Osteocyte (in vitro differentiated cells): ENCODE measurements at places on chromosomes 1 and 21.
A peak's percentile ranks its signal among the peaks of the same experiment; 100 is the strongest.

- DNase-seq, result no peak
These were observed 12.8 kb downstream of the AHCYL1 start for GRCh38 chr1:109997204-109997866.

- no peak for DNase-seq
These were observed 32.1 kb upstream of the PAXBP1 start for GRCh38 chr21:32803651-32804050.

GRCh38 chr1:79657951-79658658, 651.6 kb upstream of the ADGRL4 start:
- no peak for DNase-seq

DNA sequence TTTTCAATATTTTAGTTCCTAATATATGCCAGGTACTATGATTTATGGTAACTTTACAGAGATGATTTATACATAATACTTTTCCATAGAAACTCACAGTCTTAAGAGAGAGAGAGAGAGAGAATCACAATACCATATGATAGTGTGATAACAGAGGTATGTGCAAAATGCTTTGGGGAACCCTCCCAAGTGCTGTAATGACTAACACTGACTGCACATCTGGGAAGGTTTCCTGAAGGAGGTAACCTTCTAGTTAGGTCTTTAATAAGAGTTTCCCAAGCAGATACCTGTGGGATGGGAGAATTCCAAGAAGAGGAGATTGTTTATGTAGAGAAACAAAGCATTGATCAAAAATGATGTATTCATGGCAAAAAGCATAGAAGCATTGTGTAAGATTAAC, 34.6 kb upstream of the PIGC start:
- DNase-seq, result no peak

GRCh38 chr1:185681034-185681633, 53.1 kb upstream of the HMCN1 start:
- no peak for DNase-seq

DNA sequence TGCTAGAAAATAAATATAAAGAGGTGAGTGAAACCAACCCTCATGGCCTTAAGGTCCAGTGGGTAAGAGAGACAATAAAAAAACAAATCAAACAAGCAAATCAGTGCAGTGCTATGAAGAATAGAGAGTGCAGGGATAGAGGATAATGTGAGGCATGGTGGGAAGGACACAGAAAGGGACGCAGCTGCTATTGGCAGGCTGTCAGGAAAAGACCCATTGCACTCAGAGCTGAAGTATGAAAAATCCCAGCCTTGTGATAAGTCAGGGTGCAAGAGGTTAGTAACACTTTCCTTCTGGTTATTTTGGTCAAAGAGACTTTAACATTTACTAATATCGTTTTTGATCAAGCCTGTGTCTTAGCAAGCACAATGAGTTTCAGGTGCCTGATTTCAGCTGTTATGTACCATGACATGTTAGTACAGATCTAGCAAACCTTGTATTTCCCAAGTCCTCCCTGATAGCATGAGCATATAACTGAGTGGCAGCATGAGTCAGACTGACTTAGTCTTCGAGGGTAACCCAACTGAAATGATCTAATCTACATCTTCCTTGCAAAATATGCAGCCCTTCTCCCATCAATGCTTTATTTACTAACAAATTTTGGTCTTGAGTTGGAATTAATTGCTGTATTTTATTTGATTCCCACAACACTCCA, 31.7 kb downstream of the CHML start:
- no peak for DNase-seq

- no peak for DNase-seq
These were observed 37.6 kb downstream of the PARP1 start for GRCh38 chr1:226370144-226370923.

DNA sequence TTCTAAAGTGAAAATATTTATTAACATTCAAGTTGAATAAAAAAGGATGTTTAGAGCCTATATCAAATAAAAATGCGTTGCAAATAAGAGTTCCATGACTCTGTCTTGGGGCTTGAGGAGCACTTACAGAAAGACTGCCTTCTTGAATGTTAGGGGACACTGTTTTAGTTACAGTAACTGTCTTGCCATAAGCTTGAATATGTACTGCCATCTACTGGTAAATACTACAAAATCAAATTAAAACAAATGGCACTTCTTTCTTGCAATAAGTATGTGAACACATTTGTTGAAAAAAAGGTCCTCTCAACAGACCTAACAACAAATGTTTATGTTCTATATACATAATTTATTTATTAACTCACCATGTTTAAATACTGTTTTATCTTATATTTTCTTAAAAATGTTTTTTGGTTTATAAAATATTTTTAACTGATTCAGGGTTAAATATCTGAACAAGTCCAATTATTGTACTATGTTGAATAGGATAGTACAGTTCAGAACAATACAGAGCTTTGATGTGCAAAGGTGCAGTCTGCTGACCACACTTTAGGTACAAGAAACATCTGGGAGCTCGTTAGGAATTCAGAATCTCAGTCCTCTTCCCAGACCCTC, 199.5 kb downstream of the LRRIQ3 start:
- no peak for DNase-seq

- no peak for DNase-seq
These were observed 187.2 kb downstream of the TOMM20 start for GRCh38 chr1:234941321-234942011.

GRCh38 chr21:16195538-16195910, 465.7 kb downstream of the USP25 start:
- no peak for DNase-seq

DNA sequence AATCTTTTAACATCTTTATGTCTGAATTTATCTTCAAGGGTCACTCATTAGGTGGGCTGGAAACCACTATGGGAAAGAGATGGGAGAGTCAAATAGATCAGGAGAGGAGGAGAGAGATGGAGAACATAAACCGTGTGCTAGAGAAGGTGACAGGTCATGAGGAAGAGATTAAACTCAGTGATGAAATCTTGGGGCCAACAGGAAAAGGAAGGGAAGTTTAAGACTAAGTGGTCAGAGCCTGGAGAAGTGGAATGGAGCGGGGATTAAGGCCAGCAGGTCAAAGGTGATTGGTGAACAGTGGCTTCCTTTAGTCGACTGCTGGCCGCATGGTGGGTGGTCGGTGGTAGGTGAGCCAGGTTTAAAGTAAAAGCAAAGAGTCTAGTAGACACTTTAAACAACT, 169.3 kb upstream of the IVNS1ABP start:
- DNase-seq, result no peak

DNA sequence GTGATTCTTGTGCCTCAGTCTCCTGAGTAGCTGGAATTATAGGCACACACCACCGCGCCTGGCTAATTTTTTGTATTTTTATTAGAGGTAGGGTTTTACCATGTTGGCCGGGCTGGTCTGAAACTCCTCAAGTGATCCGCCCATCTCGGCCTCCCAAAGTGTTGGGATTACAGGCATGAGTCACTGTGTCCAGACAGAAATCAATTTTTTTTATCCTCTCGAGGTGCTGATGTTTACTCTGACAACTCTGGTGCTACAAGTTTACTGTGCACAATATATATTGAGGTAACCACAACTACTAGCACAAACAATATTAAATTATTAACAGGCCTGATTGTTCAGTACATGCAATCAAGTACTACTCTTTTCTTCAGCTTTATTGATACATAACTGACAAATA, 39.7 kb downstream of the F13B start:
- no peak for DNase-seq

DNA sequence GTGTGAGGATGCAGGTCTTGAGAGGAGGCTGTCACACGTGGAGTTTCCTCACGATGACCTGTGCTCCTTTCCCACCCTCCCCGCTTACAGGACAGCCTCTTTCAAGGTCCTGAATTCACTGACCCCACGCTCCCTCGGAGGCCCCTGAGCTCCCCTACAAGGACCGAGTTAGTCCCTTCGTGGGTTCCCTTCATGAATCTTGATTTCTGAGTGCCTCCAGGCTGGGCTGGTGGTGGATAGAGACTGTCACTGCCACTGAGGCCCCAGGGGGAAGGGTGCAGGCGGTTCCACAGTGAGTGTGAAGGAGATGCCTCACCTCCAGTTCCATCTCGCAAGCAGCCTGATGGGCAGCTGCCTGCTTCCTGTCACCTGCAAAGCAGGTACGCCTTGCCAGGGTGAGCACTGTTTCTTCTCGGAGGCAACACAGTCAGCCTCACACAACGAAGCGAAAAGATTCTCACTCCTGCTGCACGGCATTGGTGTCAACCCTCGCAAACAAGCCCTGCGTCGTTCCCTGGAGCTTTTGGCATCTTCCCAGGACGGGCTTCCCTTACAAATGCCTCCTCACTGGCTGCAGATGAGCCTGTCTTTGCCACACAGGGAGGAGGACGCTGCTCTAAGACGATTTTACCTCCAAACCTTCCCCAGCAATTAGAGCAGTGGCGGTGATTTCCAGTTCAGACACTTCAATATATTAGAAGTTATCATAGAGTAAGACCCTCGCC, 26.7 kb upstream of the PCP4 start:
- DNase-seq, result no peak

GRCh38 chr1:49298304-49298703, 521.6 kb upstream of the BEND5 start:
- no peak for DNase-seq

DNA sequence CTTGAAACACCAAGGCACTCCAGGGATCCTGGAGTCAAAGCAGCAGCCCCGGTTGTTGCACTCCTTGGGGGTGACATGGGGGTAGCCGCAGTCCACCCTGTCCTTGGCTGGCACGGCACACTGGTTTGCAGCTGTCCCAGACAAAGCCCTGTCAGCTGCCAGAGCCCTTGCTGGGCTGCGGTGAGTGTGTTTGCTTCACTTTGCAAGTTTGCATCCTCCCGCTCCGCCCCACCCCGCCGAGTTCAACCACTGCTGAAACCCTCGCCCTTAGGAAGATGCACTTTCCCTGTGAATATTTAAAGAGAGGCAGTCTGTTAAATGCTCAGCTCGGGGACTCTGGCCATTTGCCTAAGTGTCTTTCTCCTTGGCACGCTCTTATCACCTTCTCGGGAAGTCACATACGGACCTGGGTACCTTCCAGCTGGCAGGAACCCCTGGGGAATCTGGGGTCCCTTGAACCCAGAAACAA, 1.7 kb downstream of the TFF3 start:
- no peak for DNase-seq

- DNase-seq, result no peak
These were observed 4.3 kb upstream of the LMNA start for GRCh38 chr1:156110252-156110651.

- DNase-seq, result no peak
These were observed 435.8 kb downstream of the MRPL39 start for GRCh38 chr21:25171438-25171837.

DNA sequence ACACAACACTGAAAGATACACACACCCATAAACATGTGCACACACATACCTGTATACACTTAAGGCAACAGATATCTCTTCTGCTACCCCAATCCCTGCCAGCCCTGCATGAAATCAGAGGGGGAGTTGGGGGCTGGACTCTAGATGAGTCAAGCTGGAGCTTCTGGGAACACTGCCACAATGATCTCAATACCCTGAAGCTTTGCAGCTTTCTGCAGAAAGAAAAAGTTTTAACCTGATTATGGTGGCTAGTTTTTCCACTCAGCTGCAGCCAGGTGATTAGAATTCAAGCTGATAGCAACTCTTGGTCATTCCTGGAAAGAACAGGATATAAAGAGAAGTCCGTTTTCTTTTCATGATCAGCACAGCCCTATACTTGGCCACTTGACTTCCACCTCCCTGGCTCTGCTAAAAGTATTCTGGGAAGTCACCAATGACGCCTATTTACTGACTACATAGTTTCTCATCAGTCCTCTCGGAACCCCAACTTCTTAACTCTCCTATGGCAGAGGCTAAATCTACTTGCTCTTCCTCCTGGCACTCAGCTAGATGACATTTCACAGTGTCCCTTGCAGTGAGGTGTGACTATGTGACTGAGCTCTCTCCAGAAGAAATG, 20.7 kb upstream of the DNASE2B start:
- DNase-seq, result no peak

DNA sequence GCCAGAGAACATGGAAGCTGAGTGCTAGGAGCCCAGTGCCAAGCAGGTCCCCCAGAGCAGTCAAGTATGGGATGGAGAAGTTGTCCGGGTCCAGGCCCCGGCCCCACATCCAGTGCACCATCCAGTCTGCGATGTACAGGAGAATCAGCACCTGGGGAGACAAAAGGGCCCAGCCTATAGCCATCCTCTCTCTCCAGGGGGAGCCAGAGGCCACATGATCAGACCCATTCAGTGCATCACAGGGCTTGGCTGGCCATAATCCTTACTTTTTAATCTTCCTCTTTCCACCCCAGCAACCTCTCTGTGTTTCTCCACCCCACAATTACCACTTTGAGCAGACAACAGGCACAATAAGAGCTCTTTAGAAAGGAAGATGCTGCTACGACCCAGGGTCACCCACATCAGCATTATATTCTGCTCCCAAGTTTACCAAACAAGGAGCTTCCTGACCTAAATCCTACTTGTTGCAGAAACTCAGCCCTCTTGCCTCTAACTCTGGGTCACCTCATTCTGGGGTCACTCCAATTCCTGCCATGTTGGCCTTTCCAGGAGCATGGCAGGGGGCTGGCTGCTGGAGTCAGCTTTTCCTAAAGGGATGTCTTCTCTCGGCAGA, 16.4 kb upstream of the RAB29 start:
- no peak for DNase-seq

- peak; percentile 34 for DNase-seq
These were observed 70.6 kb upstream of the GJB5 start for GRCh38 chr1:34684266-34684665.

- no peak for DNase-seq
These were observed 392.3 kb upstream of the ADGRL2 start for GRCh38 chr1:81408419-81408818.

GRCh38 chr1:15399710-15400109, 10.0 kb upstream of the EFHD2 start:
- no peak for DNase-seq

GRCh38 chr1:204277563-204278219, 63.9 kb upstream of the GOLT1A start:
- no peak for DNase-seq

DNA sequence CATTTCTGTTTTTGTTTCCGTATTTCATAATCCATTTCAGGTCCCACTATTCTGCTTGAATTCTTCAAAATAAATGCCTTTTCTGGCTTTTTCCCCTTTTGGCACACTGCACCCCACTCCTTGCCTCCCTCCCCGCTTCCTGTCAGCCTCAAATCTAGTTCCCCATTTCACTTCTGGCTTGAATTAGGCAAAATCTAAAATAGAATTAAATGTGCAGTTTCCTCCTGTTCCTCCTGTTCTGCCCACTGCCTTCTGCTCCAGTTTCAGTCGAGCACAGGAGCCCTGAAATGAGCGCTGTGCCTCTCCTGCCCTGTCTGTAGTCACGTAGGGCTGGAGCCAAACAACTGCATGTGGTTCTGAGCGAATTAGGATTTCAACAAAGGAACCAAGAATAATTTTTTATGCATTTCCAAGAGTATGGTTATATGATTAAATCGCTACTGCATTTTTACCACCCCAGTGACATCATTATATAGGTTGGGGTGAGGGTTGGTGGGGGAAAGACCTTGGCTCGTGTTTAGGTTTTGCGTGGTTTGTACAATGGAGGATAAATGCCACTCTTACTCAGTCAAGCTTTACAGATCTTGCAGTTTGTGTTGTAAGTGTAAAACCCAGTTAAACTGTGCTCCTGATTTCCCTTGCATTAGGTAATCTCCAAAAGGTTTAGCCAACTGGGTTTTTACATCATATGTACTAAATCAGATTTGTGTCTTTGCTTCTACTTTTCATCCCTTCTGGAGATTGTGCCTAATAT, 114.9 kb downstream of the VPS13D start:
- no peak for DNase-seq

- DNase-seq, result no peak
These were observed 30.8 kb upstream of the GLIS1 start for GRCh38 chr1:53769780-53770179.

GRCh38 chr1:73832276-73833181, 365.4 kb downstream of the LRRIQ3 start:
- no peak for DNase-seq

GRCh38 chr1:151144474-151145303, 1.7 kb downstream of the SEMA6C start:
- DNase-seq, result no peak
